Spinal cord (tissue), 10 donors: ENCODE measurements at places on chromosomes 2 and 18.

GRCh38 chr2:120679526-120679925 lies 56.1 kb upstream of the GLI2 start:
- DNase-seq = no peak

- no peak for DNase-seq
Observed at GRCh38 chr18:30288662-30289414, 753.7 kb downstream of the DSC3 start.

DNA sequence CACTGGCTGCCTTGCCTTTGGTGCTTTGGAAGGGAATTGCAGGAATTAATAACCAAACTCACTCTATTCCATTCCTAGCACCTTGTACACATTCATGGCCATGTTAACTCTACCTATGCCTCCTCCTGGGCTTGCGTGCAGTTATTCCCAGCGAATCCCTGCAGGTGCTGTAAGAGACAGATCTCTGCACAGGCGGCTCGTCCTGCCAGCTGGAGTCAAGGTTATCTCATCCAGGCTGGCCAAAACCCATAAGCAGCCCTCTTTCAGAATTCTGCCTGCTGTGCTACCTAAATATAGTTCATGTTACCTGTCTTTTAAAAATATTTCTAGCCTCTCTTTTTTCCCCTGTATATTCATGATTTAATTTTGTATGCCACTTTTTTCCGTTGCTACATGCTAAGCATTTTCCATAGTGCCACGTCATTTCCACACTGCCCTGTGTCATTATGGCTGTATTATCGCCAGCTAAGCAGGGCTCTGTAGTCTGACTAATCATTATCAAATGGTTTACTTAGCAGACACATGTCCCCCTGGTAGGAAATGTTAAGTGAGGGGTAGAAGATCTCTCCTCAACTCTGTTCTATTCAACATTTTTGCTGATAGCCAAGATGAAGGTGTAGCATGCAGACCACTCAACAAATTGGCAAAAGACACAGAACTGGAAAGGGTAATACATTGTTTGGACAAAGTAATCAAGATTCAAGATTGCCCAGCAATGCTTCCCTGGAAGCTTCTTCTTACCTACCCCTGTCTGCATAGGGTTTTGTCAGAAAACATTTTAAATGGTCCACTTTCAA lies 79.7 kb upstream of the TAF1B start:
- DNase-seq = no peak

- no peak for DNase-seq
Observed at GRCh38 chr2:232299084-232299483, 79.5 kb upstream of the ALPP start.

- DNase-seq = no peak
Observed at GRCh38 chr2:129253461-129253812, 726.0 kb upstream of the RAB6C start.

DNA sequence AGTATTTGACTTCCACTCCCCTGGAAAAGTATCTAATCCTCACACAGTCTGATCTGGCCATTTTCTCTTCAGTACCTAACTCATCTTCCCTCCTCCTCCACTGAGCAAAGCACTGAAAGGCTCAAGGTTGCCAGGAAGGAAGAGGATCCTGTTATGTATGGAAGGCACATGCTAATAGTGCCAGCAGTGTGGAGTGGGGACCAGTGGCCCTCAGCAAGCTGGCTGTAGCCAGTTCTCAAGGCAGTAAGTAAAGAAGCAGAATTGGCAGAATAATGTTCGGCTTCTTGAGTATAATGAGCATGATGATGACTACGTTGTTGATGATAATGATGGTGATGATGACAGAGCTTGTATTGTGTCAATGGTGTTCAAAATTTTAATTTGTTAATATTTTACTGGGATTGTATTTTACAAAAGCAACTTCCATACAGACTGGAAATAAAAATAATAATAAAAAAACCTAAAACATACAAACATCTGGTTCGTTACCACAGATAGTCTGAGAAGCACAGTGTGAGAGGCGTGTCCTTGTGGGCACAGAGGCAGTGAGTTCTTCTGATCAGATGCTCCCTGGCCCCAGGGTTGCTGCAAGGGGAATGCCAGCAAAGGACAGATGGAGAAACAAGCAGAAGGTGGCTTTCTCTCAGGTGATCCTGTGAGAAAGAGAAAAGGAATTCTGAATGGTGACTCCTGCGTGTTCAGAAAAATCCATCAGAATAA lies 528.8 kb downstream of the CMPK2 start:
- DNase-seq = no peak
